ENCODE measurements at places on chromosomes 11 and 22.

DNA sequence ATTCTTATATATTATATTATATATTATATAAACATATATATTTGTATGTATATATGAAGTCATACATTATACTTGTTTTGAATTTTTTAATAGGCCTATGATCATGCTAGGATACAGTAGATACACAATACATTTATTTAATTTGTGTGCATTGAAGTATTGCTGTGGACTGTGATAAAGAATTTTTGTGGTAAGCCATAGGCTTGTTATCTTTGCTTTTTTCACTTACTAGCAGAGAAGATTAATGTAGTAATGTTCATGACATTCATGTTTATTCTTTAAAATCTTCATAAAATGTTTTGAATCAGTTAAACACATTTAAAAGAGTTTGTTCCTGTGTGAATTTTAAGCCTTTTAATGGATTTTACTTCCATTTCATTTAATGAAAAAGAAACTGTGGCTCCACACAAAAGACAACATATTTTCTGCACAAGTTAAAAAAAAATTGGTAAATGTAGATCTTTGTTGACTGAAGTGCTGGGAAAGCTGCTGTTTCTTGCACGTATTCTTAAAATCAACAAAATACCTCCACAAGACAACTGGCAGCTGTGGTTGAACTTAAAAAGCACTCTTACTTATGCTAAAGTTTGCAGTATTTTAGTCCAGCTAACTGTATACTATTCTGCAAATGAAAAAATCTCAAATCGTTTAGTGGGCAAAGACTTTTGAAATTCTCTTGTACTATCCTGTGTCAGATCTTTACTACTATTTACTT is 156.2 kb downstream of the TMEM135 start:
- DNase-seq: no peak

DNA sequence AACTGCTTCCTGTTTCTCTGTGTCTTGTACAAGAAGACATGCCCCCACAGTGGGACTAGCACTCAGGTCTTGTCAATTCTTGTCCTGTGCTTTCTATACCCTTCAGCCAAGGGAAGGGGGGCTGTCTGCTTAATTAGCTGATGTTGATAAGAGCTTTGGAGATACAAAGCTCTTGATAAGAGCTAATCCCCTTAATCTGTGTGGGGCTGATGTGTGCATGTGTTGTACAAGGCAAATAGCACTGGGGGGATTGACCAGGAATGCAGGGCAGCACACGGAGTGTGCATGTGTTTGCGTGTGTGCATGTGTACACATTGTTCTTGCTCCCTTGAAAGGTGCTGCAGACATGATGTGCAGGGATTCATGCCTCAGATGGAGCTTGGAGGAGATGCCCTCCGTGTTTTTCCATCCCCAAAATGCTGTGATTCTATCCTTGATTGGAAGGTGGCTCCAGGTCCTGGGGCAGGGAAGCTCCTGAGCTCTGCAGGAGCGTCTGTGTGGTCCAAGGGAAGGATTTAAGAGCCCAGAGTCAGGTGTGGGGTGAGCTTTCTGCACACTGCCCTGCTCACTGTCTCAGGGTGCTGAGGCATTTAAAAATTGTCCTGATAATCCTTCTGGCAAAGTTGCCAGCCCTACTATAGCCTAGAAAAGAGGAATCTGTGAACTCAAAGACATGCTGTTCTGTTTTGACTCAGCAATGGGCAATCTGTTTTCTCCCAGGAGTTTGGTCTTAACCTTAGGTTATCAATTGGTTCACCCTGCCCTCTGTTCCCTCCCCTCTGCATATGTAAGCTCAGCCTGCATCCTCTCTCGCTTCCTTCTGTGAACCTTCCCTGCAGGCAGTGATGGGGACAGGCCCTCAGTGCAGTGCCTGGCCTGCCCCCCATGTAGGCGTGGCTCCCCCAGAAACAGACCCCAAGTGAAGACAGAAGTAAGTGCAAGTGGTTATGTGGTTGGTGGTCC is 102.0 kb downstream of the GRIK4 start:
- no peak for DNase-seq

DNA sequence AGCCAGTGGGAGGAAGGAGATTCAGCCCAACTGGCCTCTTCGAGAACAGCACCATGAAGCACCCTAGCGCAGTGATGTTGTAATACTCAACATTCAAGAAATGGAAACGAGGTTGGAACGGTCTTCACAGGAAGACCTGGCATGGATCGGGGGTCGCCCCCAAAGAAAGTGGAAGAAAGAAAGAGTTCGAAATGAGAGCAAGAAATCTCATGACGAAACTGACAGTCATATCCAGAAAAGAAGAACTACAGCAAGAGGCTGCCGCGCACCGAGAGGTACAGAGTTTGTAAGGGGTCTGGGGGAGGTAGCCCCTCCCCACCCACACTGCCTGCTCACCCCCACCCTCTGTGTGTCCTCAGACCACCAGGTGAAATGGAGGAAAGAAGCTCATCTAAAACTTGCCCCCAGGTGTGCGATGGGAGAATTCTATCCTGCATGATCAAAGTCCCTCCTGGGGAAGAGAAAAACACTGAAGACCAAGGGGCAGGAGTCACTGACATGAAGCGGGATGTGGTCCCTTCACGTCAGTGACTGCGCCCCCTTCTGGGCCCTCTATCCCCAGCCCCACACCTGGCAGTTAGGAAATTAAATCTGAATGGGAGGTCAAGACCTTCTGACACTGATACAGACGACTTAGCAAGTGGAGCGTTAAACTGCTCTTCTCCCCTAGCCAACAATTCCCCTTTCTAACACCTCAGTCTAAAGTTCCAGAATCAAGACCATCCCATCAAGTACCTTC is 52.9 kb upstream of the SPATA19 start:
- no peak for DNase-seq

- DNase-seq: no peak
Measured at GRCh38 chr22:26494506-26494905, 10.8 kb downstream of the SRRD start.

DNA sequence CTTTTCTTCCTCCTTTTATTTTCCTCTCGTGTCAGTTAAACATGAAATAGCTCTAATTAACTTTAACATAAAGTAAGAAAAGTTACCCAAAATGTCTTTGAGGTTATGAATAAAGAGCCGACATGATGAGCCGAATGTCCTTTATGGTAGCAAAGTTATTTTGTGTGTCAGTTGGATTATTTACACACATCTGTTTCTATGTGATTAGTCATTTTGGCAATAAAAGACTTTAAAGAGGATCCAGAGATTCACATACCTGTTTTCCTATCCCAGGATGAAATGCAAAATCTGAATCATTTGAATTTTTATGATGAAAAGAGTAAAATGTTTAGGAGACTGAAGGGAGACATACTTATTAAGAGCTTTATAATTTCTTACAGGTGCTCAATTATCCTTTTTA is 34.0 kb upstream of the TECTA start:
- no peak for DNase-seq

GRCh38 chr11:133383201-133383600 is 149.1 kb downstream of the OPCML start:
- no peak for DNase-seq

- DNase-seq: peak; percentile 40
Measured at GRCh38 chr11:117045196-117045595, 53.0 kb downstream of the SIK3 start.

DNA sequence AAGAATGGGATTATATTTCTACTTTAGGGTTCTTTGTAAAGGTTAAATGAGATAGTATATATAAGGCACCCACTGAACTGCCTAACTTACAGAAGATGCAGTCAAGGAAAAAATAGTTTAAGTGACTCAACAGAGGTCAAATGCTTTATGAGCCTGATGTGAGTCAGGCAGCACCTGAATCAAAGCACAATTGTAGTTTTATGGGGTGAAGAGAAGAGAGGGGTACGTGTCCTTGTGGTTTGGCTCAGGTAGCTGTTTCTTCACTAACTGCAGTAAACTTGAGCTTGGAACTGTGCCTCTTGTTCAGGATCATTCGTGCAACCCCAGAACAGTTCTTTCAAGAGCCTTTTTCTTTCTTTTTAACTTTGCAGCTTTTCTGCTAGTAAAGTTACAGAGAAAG is 125.2 kb upstream of the SPON1 start:
- DNase-seq: peak; percentile 33

- DNase-seq: no peak
Measured at GRCh38 chr11:69702239-69702691, 1.6 kb downstream of the FGF19 start.

DNA sequence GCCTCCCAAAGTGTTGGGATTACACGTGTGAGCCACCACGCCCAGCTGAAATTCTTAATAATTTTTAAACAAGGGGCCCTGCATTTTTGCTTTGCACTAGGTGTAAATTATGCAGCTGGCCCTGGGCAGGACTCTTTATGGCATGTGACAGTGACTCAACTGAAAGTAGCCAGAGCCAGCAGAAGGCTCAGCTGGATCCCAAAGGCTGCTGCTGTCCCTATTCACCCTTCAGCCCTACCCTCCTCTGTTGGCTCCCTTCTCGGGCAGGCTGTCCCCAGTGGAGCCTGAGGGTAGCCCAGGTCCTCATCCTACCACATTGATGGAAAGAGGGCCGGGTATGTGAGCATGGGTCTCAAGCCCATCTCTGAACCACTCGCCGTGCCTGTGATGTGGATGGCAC is 45.6 kb downstream of the CD82 start:
- DNase-seq: peak; percentile 44

GRCh38 chr11:83692675-83693074 is 406.5 kb upstream of the CCDC90B start:
- DNase-seq: no peak

DNA sequence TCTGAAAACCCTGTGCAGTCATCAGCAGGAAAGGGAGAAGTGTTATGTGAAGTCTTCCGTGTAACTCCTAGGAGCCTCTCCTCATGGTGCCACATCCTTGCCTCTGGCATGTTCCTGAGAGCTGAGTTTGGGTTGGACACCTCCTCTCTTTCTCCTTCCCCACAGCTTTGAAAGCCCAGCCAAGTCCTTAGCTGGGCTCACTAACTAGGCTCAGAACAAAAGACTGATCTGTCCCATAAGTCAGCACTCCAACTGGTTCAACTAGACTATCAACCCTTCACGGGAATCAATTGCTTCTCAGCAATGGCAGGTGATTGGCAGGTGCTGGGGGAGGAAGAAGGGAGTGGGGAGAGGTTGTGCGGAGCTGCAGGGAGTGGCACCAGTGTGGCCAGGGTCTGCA is 509.9 kb upstream of the B3GAT1 start:
- DNase-seq: no peak

- DNase-seq: no peak
Measured at GRCh38 chr22:20420157-20420842, 17.3 kb downstream of the SCARF2 start.

GRCh38 chr11:86698639-86699038 is 26.2 kb upstream of the ME3 start:
- no peak for DNase-seq

DNA sequence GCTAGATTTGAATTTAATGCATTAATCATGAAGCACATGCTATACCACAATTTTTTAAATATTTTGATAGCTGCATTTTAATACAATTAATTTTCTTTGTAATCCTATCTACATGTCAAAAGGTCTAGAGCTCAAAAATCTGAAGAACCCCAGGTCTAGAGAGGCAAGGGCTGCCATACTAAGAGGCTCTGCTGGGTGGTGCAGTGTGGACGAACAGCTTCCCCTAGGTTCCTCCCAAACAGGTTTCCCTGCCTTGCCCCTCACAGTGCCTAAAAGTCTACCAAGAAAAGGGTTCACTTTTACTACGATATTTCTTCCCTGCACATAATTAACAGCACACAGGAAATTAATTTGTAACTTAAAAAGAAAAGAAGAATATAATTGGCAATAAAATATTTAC is 681.1 kb downstream of the OPCML start:
- DNase-seq: no peak

DNA sequence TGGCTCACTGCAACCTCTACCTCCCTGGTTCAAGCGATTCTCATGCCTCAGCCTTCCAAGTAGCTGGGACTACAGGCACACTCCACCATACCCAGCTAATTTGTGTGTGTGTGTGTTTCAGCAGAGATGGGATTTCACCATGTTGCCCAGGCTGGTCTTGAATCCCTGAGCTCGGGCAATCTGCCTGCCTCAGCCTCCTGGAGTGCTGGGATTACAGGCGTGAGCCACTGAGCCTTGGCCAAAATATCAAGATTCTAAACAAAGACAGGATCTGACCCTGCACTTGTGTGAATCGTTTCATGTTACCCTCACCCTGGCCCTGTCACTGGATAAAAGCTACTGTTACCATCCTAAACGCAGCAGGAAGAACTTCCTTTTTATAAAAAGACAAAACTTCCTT is 15.6 kb upstream of the THY1 start:
- no peak for DNase-seq

GRCh38 chr11:34564406-34564805 is 50.8 kb upstream of the ELF5 start:
- DNase-seq: peak; percentile 58

DNA sequence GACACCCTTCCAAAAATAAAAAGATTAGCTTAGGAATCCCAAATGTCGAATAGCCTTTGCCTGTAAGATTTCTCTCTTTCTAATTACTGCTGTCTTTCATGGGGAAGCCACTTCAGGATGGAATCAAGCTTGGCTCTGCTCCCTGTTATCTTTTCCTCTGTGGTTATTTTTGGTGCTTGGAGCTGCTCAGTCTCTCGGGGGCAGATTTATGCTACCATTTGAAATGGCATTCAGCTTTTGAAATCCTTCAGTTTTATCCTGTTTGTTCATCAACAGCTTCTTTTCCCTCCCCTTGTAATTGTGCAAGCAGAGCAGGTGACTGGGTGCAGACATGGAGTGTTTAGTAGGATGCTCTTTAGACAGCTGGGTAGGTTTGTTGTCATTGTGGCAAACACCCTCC is 111.0 kb downstream of the DBX1 start:
- DNase-seq: no peak
